Left hindlimb (tissue), 1 donor: ENCODE measurements at places on chromosomes 13 and 19.

GRCh38 chr19:29212356-29212647 lies 649 bp downstream of the UQCRFS1 start:
- DNase-seq, result no peak

DNA sequence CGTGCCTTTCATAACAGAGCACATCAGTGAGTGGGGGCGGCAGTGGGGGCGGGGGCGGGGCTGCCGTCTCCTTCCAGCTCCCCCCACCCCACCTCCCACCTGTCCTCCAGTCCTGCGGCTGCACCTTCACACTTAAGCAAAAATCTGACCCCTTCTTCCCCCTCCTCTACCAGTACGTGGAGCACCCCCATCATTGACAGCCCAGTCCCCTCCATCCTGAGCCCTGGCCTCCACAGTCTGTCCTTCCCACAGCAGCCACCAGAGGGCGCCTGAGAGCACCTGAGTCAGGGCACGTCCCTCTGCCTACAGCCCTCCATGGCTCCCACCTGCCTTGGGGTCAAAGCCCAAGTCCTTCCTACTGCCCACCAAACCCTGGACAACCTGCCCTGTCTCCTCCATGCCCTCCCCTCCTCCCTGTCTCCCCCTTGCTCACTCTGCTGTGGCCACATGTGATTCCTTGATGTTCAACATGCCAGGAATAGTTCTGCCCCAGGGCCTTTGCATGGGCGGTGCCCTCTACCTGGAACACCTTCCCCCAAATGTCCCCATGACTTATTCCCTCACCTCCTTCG lies 4.0 kb downstream of the EBI3 start:
- DNase-seq, result peak; percentile 63

- no peak for DNase-seq
Measured at GRCh38 chr13:101474419-101474957, 22.0 kb downstream of the ITGBL1 start.

DNA sequence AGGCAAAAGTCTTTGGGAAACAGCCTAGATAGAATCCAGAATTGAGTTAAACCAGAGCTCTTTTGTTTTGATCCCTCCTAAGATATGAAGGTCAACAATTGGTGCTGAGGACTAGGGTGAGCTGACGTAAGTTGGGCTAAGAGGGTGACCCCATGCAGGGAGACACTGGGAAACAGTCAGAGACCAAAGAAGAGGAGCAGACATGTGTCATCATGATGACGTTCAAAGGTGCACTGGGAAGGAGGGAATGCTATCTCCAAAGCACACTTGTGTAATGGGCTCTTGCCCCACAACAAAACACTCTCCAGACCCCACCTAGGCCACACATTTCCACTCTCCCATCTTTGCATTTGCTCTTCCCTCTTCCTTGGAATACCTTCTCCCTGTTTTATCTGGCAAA lies 481.4 kb downstream of the COG6 start:
- DNase-seq, result no peak

GRCh38 chr13:77222909-77223308 lies 104.0 kb downstream of the MYCBP2 start:
- DNase-seq, result no peak

DNA sequence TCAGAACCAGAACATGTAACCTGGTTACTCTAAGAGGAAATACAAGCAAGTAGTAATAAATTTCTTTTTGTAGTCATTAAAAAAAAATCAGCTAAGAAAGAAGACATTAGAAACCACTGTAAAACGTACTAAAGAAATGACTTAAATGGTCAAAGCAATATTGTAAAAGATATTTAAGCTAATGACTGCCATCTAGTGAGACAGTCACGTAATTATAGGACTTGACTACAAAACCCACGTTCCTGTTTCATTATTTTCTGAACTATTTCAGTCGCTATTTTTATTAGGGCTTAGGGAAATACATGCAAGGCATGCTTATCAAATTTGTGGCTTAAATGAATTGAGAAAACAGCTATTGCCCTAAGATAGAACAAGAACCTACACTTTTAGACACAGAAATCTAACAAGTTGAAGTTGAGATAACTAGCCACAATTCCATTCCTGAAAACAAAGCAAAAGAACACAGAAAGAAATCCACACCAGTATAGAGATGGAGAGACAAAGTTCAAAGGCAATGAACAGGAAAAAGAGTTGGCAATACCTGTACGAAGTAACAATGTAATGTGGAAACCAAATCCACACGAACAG lies 17.9 kb downstream of the ALG5 start:
- no peak for DNase-seq

DNA sequence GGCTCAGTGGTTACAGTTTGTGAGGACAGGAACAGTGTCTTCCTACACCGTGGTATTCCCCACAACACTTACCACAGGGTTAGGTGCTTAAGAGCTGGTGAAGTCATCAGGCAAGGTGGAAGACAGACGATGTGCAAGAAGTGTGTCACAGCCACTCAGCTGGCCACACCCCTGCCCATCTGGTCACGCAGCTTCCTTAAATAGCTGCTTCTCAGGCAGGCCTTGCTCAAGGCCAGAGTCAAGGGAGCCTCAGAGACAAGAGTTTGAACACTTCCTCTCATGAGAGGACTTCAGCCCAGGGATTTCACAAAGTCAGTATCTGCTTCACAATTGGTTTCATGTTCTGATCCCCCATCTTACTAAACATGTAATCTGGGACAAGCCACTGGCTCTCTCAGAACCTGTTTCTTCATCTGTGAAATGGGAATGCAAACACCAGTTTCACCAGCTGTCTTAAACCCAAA lies 80.3 kb upstream of the FRY start:
- no peak for DNase-seq

- DNase-seq, result no peak
Measured at GRCh38 chr13:50950849-50951248, 41.3 kb downstream of the RNASEH2B start.
